Renal cortex interstitium (tissue), 15 donors: ENCODE measurements at places on chromosomes 2 and 18.
A peak's percentile ranks its signal among the peaks of the same experiment; 100 is the strongest.

DNA sequence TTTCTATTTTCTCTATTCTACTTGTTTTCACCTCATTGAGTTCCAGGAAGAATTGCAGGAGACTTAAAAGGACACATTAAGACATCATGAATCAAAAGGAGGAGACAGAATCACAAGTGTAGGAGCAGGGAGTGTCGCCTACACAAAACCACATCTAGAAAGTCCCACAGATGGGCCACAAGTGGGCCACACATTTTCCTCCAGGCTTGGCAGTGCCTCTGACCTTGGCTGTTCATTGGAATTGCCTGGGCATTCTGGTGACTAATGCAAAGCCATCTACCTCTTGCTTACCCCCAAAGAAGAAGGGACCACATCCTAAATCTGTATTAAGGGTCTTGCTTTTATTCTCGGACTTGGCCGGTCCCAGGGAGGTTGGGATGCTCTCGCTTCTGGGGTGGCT is 103.6 kb downstream of the KLHL29 start:
- DNase-seq = no peak

DNA sequence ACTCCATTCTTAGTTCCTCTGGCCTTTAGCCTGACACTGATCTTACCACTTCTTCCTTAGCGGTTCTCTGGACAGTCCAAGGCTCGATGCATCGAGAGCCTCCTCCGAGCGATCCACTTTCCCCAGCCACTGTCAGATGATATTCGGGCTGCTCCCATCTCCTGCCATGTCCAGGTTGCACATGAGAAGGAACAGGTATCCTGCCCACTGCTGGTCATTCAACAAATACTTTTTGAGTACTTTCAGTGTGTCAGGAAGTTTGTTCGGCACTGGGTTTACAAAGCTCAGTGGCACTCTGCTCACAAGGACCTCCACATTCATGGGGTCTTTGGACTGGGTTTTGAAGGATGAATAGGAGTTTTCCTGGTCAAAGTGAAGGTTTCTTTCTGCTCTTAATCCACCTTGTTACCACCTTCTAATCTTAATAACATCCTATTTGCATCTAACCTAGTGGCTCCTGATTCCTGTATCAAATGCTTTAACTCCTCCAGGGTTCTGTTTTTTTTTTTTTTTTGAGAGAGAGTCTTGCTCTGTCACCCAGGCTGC is 25.8 kb downstream of the GCKR start:
- DNase-seq = no peak

GRCh38 chr2:151802315-151802714 is 25.9 kb downstream of the ARL5A start:
- DNase-seq = no peak

DNA sequence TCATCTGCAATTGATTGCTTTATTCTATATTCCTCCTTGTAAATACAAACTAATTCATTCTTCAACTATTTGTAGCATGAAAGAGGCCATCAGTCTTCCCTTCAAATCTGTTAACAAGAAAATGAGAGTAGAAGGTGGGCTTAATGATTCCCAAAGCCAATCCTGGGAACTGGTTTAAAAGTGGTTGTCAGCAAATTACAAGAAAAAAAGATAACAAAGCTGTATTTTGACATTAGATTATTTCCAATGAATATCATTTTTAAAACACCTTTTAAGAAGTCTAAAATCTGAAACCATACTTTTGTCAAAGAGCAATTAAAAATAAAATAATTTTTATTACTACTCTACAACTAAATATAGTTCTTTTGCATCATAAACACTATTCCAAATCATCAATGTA is 139.2 kb downstream of the DYM start:
- no peak for DNase-seq

DNA sequence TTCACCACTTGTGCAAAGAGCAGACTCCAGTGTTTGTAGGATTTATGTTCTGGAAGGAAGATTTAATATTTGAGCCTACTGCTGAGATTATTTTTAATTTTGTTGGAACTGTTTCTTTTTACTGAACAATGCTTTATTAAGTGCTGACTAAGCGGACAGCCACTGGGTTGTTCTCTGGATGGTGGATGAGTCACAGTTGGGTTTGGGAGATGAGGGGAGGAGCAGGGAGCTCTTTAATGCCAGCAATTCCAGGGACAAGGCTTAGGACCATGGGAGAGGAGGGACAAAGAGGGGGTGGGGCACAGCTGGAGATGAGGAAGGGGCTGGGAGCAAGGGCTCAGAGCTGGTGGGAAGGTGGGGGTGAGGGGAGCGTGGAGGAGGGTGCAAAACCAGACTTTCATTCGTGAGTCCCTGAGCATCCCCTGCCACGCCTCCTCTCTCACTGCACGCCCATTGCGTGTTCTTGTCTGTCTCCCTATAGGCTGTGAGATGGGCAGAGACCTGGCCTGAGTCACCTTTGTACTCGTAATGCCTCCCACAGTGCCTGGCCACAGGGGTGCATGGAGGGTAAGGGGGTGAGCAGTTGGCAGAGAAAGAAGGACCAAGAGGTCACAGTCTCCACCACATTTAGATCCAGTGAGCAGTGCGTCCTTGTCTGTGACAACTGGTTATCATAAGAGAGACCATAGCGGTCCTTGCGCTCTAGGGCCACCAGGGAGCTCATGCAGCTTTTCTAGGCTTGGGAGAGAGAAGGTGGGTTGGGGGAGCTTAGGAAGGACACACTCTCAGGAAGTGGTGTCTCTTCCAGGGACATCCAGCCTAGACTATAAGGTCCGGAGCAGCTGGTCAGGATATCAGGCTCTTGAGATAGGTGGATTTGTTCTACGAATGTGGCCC is 18.4 kb downstream of the SLC4A3 start:
- DNase-seq = no peak

DNA sequence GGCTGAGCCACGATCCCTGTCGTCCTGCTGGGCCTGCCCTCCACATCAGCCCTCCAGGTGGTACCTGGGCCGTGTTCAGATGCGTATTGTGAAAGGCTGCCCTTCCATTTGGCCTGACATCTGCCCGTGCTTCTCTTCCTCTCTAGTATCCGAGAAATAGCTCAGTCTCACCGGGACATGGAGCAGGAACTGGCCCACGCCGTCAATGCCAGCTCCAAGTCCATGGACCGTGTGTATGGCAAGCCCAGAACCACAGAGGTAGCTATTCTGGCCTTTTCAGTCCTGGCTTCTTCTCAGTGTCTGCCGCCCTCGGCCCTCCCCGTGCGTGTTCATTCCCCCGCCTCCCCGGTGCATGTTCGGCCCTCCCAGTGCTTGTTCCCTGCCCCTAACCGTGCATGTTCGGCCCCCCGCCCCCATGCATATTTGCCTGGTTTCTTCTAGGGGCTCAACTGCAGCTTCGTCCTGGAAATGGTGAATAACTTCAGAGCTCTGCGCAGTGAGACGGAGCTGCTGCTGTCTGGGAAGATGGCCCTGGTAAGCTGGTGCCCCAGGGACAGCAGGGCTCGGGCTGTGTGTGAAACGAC is 104.3 kb downstream of the USP40 start:
- DNase-seq = no peak

DNA sequence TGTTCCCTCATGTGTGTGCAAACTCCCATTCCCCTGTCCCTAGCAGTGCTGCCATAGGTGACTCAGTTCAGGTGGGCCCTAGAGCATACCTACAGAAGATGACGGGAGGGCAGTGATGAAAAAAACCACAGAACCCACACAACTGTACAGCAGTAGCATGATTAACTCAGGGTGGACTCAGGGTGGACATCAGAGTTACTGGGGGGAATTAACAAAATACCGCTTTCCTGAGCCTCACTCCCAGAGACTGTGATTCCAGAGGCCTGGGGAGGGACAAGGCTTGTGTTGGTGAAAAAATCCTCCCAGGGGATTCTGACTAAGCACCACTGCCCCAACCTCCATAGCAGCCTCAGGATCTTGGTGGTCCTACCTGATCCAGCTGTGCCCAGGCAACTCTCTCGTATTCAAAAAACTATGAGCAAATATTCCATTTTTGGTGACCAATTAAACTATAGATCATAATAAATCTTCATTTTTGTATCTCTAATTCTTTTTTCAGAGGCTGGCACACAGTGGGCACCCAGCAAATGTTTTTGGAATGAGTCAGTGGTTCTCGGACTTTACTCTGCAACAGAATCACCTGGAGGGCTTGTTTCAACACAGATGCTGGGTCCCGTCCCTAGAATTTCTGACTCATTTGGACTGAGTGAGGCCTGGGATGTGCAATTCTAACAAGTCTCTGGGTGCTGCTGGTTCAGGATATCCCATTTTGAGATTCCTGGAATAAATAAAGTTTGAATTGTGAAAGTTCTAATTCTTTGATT is 84.1 kb upstream of the NABP1 start:
- no peak for DNase-seq

- DNase-seq = no peak
Observed at GRCh38 chr18:28128659-28128980, 48.3 kb downstream of the CDH2 start.

- no peak for DNase-seq
Observed at GRCh38 chr2:238970553-238971081, 122.7 kb downstream of the TWIST2 start.

- DNase-seq = no peak
Observed at GRCh38 chr18:1244397-1245122, 339.9 kb downstream of the ADCYAP1 start.

GRCh38 chr2:197165020-197165419 is 145.6 kb downstream of the ANKRD44 start:
- DNase-seq = no peak

DNA sequence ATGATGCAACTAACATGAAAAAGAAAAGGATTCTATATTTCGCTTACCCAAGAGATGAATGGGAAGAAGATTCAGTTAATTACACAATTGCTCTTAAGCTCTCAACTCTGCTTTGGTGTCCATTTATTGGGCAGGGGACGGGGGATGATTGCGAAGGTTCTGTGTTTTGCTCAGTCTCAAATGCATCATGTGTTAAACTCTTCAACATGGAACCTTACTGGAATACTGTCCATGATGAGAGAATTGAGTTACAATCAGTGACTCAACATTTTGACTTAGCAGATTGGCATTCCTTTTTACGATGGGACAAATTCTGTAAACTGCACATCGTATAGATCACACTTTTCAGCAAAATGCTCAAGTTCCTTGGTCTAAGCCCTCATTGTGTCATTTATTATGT is 135.6 kb downstream of the RBMS1 start:
- DNase-seq = no peak

- peak; percentile 62 for DNase-seq
Observed at GRCh38 chr2:145157741-145158591, 638.0 kb upstream of the ZEB2 start.

- DNase-seq = no peak
Observed at GRCh38 chr18:41790687-41791086, 164.3 kb upstream of the PIK3C3 start.

GRCh38 chr2:49914281-49914680 is 760.0 kb upstream of the FSHR start:
- DNase-seq = no peak

DNA sequence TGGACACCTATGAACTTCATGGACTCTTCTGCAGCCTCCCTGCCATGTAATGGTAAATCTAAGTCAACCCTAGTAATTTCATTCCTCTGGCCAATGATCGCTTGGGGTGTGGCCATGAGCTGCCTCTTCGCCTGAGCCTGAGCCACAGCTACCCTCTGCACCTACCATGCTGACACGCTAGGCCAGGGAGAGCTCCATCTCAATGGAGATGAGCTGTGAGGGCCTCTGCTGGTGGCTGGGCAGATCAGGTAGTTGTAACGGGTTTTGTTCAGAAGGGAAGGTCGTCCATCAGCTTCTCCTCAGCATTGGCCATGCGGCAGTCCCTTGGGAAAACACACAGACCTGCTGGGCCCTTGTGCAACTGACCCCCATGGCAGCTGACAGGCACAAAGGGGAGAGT is 24.4 kb downstream of the MPHOSPH10 start:
- DNase-seq = no peak

DNA sequence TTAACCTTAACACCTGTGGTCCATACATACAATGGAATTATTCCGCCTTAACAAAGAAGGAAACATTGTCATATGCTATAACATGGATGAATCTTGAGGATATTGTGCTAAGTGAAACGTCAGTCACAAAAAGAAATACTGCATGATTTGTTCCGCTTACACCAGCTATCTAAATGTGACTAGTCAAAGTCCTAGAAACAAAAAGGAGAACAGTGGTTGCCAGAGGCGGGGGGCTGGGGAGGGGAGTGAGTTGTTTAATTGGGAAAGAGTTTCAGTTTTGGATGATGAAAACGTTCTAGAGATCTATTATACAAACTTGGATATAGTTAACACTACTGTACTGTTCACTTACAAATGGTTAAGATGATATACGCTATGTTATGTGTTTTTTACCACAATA is 72.0 kb downstream of the SPRED2 start:
- DNase-seq = no peak

DNA sequence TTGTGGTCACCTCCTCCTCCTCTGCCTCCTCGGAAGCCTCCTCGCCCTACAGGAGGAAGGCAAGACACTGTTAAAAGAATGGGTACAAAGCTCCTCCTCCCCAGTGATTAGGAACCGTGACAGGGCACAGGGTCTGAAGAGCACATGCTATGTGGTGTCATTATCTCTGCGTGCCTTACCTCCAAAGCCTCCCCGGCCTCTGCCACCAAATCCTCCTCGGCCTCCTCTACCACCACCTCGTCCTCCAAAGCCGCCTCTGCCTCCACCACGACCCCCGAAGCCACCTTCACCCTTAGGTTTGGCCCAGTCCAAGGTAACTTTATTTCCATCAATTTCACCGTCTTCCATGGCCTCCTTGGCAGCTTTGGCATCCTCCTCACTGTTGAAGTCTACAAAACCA is 9.1 kb downstream of the NCL start:
- no peak for DNase-seq

- DNase-seq = no peak
Observed at GRCh38 chr2:38174646-38175423, 98.9 kb upstream of the CYP1B1 start.

DNA sequence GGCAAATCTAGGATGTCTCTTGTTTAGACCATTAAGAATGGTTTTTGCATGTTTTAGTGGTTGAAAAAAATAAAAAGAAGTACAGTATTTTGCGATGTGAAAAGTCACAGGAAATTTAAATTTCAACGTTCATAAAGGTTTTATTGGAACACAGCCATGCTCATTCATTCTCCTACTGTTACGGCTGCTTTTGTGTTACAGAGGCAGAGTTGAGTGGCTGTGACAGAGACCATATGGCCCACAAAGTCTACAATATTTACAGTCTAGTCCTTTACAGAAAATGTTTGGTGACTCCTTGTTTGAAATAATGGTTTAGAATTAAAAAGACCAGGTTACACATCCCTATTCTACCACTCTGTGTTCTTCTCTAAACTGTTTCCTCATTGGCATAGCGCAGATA is 48.1 kb downstream of the MYOM1 start:
- no peak for DNase-seq

DNA sequence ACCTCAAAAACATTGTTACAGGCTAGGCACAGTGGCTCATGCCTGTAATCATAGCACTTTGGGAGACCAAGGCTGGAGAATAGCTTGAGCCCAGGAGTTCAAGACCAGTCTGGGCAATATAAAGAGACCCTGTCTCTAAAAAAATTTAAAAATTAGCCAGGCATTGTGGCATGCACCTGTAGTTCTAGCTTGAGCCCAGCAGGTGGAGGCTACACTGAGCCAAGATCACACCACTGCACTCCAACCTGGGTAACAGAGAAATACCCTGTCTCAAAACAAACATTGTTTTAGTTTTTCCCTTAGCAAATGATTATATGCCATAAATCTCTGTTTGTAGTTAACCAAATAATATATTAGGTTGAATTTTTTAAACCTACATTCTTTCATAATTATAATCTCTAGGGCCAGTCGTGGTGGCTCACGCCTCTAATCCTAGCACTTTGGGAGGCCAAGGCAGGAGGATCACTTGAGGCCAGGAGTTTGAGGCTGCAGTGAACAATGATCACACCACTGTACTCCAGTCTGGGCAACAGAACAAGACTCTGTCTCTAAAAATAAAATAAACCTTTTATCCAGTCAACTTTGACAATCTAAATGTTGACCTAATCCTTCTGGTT is 13.3 kb upstream of the CYP20A1 start:
- DNase-seq = no peak

GRCh38 chr2:239807568-239807967 is 217.6 kb downstream of the NDUFA10 start:
- DNase-seq = no peak
